ENCODE measurements at places on chromosomes 6 and 20.

DNA sequence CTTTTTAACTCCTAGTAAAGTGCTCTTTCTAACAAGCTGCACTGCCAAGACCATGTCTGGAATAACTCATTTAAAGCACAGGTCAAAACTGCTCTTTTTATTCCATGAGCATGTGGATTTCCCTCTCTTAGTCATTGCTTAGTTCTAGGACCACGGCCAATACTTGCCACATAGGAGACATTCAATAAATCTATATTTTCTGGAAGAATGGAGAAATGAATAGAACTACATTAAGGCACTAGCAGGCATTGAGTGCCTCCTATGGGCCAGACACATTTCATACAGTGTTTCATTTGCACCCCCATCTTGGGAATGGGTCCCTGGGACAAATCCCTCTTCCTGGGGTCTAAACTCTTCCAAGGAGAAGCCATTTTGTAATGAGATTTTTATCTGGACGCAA is 552.8 kb upstream of the CITED2 start:
- no peak for DNase-seq

GRCh38 chr20:17841751-17842215 is 126.8 kb downstream of the SNX5 start:
- DNase-seq = no peak

DNA sequence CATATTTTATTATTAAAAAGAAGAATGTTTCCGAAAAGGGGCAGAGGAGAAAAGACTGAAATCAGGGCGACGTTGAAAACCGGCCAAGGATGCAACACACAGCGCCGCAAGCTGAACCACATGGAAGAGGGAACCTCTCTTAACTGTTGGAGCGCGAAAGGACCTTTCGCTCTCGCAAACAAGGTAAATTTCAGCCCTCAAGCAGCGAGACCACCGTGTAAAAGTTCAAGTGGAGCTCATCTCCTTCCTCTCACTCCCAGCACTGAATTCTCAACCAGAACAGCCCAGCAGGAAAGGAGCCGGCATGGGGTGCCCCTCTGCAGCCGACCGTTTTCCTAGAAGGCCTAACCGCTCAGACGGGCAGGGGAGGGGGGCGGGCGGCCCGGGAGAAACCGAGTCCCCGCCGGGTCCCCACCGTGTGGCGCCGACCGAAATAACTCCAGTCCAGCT is 621 bp downstream of the GPR63 start:
- DNase-seq = no peak

- DNase-seq = no peak
These were observed 37.0 kb downstream of the PRDM1 start for GRCh38 chr6:106122938-106123656.

DNA sequence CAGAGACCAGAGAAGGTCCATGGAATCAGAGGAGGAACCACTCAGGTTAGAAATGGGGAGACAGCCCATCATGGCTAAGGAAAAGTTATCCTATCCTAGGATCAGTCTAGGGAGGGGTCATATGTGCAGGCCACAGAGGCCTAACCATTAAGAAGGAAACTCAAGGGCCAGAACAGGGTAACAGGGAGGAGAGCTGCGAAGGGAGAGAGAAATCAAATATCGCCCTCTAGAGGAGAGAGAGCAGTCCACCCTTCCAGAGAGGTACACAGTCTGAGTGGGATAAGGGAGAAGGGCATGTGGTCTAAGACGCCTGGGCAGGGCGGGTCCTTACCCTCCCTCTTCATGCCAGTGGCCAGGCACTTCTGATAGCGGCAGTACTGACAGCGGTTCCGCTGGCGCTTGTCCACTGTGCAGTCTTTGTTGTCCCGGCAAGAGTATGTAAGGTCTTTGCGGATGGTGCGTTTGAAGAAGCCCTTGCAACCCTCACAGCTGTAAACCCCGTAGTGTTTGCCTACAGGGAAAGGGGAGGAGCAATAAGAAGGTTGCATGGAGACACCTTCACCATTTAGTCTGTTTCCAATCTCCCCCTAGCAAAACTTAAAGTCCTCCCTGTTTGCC is 2.9 kb downstream of the RXRB start:
- DNase-seq = peak; percentile 50

- DNase-seq = no peak
These were observed 63.3 kb downstream of the YTHDF1 start for GRCh38 chr20:63152322-63153253.

- DNase-seq = no peak
These were observed 45.0 kb upstream of the IRF4 start for GRCh38 chr6:346386-347030.

DNA sequence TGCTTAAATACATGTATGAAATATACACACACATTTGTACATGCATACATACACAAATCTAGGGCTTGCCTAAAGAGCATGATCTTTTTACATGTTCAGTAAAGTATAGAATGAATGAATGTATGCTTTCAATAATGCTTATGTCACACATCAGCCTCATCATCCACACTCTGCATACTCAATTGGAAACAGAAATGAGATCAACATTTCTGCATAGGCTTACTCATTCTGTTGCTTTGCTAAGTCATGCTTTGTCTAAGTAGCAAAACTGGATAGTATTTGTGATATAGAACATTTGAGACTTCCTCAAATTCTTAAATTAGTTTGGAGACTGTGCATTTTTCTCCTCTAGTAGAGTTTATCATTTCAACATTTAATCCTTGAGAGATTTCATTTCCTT is 343.3 kb downstream of the ADGRB3 start:
- no peak for DNase-seq

GRCh38 chr6:3518356-3519190 is 61.7 kb upstream of the SLC22A23 start:
- no peak for DNase-seq

DNA sequence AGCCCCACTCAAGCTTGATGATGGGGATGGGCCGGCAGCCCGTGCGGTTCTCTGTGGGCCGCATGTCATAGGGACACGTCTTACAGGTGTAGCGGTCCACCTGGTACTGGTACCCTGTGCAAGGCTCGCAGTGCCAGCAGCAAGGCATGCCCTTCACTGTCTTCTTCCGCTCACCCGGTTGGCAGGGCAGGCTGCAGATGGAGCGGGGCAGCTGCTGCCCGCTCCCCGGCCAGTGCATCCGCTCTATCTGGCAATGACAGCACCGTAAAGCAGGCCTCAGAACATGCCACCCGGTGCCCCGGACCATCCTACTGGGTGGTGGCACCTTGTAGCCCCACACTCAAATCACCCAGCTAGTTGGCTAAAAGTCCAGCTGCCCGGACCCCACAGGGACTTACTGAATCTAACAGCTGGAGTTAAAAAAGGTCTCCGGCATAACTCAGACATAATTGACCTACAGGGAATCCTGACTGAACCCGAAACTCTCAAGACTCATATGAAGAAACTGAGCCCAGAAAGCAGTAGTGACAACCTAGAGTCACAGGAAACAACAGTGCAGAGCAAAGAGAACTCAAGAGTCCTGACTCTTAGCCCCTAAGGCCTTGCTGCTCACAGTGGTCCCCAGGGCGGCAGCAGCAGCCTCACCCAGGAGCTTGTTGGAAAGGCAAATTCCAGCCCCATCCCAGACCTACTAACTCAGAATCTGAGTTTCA is 109.4 kb downstream of the GRM4 start:
- no peak for DNase-seq

DNA sequence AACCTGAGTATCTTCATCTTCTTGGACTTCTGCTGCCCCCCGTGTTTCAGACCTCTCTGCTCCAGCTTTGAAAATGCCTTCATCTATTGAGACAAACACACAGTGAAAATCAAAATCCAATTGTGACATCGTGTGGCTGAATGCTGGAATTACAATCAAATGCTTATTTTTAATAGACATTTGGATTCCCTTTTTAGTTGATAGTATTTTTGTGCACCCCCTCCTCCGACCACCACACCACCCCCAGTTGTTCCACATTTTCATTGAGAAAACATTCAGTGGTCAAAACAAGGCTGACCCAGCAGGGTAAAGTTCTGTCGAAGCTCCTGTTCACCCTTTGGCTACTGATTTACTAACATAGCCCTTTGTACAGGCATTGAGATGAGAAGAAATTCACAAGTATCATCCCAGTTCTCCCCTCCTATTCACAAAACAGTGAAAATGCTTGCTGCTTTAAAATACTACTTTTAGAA is 79.0 kb downstream of the NRSN1 start:
- DNase-seq = peak; percentile 38

DNA sequence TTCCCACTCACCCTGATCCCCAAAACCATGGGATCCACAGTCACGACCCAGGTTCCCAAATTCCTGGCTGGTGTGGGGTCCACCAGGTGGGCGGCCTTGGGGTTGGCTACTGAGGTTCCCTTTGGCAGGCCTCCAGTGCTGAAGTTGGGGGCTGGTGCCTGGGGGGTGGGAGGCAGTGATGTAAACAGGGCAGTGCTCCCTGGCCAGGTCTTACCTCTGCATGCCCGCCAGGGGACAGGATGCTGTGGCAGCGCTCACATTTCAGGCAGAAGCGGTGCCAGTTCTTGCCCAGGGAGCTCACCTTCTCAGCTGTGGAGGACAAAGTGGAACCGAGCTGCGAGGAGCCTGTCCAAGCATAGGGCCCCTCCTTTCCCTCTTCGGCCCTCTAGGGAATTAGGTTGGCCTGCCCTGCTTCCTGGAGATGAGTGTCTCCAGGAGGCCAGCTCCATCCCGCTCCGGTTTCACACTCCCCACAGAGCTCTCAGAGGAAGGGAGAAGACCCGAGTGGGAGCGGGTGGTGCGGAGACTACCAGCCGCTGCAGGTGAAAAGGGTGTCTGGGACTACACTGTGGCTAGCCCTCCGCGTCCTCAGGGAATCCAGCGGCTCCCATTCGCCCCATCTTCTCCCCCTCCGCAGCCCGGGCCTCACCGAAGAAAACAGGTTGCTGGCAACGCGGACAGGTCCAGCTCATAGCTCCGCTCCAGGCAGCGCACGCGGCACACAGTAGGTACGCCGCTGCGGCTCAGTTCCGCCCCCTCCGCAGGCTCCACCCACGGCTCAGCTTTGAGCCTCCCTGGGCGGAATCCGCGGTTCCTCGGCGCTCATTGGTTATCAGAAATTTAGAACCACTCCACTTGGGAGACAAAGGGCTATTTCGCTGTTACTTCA is at the start of gene CRIP3:
CRIP3 (minus strand) TSS at position 726 of the 889 bp plus-strand sequence; CDS start at position 692, 34 bp downstream.
- DNase-seq = no peak

DNA sequence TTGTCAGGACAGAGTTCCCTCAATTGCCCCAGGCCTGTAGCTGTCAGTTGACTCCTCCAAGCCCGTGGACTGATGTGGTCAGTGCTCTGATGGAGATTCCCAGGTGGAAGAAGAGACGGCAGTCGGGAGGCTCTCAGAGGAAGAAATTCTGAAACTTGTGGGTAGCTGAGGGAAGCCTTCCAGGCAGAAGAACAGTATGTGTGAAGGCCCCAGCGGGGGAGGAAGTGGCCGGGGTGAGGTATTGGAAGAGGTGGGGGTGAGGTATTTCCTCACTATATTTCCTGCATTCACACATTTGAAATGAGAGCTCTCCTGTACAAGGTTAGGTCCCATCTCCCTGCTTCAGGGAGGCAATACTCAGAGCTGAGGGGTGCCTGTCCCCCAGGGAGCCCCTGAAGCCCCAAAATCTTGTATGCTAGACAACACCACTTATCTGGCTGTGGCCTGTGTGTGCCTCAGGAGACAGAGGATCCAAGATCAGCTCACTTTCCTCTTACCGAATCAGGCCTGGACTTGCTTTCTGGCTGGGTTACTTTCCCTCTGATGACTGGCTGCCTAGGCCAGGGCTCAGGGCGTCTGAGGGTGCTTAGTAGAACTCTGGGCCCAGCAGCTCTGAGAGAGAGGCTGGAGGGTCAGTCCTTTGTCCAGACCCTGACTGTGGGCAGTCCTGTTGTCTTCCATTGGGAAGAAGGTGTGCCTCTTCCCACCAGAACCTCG is 49.3 kb upstream of the MYL9 start:
- no peak for DNase-seq

DNA sequence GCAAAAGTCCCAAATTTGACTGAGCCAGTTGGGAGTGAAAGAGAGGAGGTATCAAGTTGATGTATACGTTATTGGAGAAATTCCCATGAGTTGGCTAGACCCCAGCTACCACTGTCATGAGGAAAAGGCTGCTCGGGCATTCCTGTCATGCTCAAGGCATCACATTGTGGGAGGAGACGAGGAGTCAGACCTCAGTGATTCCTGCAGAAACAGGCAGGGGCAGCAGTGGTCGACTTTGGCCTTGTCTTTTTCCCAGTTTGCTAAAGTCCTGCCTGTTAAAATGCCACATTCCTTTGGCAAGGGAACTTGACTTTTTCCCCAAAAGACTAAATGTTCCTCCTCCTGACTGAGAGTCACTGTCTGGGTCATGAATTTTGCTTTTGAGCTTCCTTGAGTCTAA is 295.5 kb upstream of the HS3ST5 start:
- DNase-seq = no peak

- no peak for DNase-seq
These were observed 57.5 kb downstream of the SNRNP48 start for GRCh38 chr6:7647504-7647903.

DNA sequence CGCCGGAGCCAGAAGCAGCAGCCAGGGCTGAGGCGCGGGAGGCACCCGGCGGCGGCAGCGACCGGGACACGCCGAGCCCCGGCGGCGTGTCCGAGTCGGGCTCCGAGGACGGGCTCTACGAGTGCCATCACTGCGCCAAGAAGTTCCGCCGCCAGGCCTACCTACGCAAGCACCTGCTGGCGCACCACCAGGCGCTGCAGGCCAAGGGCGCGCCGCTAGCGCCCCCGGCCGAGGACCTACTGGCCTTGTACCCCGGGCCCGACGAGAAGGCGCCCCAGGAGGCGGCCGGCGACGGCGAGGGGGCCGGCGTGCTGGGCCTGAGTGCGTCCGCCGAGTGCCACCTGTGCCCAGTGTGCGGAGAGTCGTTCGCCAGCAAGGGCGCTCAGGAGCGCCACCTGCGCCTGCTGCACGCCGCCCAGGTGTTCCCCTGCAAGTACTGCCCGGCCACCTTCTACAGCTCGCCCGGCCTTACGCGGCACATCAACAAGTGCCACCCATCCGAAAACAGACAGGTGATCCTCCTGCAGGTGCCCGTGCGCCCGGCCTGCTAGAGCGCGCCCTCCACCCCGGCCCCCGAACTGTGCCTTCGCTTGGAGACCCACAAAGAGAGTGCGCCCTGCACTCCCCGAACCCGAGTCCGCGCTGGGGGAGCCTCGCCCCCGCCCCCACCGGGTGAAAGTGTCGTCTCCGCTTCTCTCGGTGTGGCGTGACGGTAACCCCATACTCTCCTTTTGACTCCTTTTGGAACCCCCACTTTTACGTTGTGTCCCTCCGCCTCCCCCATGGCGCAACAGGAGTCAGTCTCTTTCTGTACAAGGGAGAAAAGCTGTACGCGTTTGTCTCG is 1.6 kb downstream of the INSM1 start:
- DNase-seq = no peak

DNA sequence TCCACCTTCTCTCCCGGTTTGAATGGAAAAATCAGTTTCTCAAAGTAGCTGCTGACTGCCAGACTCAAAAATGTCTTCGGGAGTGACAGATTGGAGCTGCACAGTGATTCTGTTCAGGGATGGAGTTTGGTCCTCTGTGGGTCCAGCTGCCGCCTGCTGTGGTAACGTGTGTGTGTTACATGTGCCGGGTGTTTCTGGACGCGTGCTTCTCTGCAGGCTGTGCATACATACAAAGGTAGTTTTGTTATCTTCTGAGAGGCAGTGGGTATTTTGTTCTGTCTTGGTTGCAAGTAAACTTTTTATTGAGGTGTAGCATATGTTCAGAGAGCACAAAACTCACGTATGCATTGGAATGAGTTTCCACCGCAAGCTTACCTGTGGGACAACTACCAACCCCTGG is 41.3 kb upstream of the NAA20 start:
- DNase-seq = no peak

GRCh38 chr20:1775117-1775516 is 117.5 kb upstream of the SIRPG start:
- DNase-seq = no peak
